ENCODE measurements at places on chromosomes 6 and 20. TPM values are rescaled to one million over a fixed set of nuclear protein-coding genes. Genes with fewer than 3 reads are reported as not detected.

- no peak for DNase-seq
Measured at GRCh38 chr6:162408826-162409535, 318.6 kb downstream of the PRKN start.

GRCh38 chr6:116096979-116097816 is 3.5 kb upstream of the NT5DC1 start:
- no peak for DNase-seq

DNA sequence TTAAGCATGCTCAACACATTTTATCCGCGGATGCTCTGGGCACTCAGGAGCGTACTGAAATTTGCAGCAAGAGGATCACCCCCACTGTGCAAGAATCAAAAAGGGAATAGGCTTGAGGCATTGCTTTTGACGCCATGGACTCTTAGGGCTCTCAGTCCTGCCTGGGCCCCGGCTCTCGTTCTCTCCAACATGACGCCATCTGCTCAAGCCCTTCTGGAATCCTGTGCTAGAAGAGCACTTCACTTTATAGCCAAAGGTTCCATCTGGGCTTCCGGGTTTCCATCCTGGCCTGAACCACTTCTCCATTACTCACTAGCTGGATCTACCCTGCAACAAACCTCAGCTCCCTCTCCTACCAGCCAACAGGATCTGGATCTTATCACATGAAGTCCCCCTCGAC is 105.3 kb downstream of the FOXF2 start:
- DNase-seq, result no peak

DNA sequence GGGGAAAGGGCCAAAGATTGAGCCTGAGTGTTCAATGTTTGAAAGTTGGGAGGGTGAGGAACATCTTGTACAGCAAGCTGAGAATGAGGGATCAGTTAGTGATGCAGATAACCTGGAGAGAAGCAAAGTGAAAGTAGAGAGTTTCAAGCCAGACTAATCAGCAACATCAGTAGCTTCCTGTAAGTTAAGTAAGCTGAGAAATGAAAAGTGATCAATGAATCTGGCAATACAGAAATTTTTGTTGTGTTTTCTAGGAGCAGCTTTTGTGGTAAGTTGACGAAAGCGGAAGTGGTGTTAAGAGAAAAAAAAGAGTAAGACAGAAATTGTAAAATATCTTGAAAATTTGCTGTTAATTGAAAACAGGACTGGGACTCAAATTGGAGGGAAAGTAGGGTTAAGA is 855.5 kb upstream of the MAP3K7 start:
- no peak for DNase-seq

GRCh38 chr20:23086056-23086566 is at the start of gene CD93:
CD93 (minus strand) TSS chr20:23086324; CDS start chr20:23086192, 132 bp downstream.
- DNase-seq, result no peak

- no peak for DNase-seq
Measured at GRCh38 chr20:41133709-41134361, 3.5 kb upstream of the PLCG1 start.

DNA sequence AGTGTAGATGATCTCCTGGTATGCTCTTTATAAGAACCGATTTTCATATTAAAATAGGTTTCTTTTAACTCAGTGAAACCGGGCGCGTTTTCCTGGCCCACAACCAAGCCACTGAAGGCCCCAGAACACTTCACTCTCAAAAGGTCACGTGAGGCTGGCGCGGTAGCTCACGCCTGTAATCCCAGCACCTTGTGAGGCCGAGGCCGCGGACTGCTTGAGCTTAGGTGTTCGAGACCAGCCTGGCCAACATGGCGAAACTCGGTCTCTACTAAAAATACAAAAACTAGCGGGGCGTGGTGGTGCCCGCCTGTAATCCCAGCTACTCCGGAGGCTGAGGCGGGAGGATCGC is 402 bp upstream of the TAF8 start:
- no peak for DNase-seq

GRCh38 chr6:15376900-15377487 is 131.1 kb downstream of the JARID2 start:
- no peak for DNase-seq

DNA sequence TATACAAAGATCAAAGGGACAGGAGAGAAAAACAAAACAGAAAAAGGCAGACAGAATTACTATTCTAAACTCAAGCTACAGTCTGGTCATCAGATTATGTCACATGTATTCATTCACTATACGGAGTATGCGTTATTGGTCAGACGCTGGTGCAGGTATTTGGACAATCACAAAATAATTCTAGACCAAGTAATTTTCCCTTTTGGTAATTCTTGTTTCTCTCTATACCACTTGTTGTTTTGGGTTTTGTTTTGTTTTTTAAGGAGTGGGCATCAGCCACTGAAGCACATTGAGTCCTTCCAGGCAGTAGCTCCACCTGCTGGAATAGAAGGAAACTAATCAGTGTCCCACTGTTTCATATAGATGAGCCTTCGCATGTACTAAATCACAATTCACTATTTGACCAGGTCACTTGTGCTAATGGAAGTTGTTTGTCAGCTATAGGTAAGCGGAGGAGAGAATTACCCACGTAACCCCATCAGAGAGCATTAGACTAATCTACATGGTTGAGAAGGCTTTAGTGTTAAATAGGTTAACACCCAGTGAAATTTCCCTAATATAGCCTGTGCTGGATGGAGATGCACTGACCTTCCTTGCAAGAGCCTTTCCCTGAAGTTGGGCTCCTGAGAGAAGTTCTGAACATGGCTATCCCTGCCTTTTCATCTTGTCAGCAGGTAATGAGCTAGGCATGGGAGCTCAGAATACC is 77.9 kb downstream of the TNFAIP3 start:
- DNase-seq, result peak; percentile 33

DNA sequence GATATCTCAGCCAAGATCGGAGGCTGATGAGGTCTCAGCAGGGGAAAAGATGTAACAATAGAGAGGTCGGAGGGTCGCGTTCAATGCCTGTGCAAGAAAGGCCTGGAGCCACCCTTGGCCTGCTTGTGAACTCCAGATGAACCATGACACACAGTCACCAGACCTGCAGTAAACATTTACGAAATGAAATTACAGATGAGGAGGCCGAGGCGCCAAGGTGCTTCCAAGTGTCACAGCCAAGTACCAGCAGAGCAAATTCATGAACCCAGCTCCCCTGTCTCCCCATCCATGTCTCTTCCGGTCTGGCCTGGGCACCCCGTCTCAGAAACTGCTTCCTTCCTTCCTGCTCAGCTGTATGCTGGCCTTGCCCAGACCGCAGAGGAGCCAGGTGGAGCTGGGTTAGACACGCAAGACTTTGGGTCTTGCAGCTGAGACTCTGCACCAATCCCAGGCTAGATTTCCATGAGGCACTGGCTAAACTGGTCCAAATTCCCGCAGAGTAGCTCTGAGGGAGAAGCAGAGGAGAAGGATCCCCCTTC is 48.1 kb downstream of the CHMP4B start:
- no peak for DNase-seq

- DNase-seq, result no peak
Measured at GRCh38 chr6:153698001-153698400, 341.0 kb upstream of the OPRM1 start.

- no peak for DNase-seq
Measured at GRCh38 chr6:55617272-55617671, 38.3 kb upstream of the HMGCLL1 start.

DNA sequence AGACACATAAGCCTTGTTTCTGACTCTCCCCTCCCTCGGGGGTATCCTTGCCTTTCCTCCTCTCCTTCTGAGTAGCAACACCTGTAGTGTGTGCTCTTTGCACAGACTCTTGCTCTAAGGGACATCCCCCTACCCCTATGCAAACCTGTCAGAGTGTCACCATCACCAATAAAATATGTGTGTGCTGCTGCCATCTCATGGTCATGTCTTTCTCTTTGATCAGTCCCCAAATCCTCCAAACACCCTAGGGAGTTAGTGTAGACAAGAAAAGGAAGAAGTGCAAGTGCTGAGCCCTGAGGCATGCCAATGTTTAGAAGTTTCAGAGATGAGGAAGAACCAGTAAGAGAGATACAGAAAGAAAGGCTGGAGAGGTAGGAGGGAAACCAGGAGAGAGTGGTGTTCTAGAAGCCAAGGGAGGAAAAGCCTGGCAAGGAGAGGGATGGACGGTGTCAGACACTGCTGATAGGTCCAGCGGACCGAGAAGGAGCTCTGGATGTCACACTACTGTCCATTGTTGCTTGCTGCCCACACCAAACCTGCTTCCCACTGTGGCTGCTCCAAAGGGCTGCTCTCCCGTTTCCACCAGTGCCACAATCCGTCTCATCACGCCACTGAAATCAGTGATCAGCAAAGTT is 16.4 kb downstream of the TRMT6 start:
- DNase-seq, result no peak

GRCh38 chr6:72864799-72865198 is 242.9 kb downstream of the KCNQ5 start:
- no peak for DNase-seq

DNA sequence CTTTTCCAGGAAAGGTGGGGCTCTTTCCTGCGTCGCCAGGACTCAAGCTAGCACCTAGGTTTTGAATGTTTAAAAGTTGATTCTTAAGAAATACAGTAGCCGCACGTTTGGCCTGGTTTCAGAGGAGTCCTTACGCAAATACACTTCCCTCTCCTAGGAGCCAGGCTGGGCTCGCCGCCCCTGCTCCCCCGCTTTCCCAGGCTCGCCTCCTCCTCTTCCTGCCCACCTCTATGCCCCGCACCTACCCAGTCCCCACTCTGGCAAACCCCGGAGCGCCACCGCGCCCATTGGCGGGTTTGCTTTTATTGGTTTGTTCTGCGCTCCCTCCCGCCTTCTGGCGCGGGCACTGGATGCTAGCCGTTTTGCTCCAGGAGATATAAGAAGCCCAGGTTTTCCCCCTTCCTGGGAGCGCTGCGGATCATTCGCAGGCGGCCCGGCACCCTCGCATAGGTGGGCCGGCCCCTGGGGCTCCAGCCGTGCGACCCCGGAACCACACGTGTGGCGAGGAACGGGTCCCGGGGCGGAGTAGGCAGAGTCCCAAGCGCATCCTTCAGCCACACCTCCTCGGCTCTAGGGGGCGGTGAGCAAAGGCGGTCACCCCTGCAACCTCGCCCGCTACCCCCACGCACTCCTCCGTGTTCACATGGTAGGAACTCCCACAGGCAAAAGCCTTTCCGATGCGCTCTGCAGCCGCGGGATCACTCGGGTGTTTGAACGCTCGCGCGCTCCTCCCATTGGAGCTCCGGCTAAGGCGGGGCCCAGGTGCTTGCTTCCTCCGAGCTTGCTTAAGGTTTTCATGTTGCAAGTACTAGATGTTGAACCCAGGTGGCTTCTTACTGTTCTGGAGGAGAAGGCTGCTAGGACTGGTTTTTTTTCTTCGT is 119.0 kb downstream of the RTN4IP1 start:
- DNase-seq, result no peak

- DNase-seq, result no peak
Measured at GRCh38 chr6:78460711-78461110, 406.6 kb upstream of the IRAK1BP1 start.

DNA sequence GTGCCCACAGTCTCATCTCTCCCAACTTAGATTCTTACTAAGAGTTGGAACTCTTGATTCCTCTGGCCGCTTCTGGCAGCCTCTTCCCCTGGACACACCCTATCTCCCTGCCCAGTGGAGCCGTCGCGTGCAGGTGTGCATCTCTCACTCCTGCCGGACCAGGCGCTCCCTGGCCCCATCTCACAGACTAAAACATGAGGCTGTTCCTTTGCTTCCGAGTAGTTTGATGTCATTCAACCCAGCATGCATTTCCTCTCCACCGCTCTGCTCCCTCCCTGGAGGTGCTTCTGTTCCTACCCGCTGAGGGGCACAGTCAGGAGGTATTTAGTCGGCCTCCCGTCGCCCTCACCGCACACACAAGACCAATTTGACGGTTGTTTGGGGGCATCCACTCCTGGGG is 228.0 kb upstream of the QKI start:
- DNase-seq, result no peak

DNA sequence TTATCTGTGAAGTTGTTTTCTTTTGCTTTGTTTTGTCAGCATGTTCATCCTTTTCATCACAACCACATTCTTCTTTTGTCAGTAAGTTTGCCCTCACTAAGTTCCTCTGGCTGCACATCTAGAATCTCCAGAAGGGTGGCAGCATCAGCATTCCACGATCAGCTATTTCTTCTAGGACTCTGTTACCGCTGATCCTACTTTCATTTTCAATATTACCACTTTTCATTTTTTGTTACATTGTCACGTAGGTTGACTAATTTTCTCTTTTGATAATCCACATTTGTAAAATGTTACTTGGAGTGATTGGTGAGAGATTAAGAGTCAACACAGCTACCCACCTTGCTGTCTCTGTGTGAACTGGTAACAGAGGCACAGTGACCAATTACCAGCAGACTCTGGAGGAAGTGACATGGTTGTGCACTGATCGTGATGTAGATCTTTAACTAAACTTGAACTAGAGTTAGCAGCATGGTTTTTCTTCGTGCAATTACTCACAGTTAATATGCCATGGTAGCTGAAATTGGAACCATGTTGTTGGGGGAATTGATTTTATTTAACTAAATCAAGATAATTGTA is 307.9 kb upstream of the SLC35B3 start:
- no peak for DNase-seq

- peak; percentile 68 for DNase-seq
Measured at GRCh38 chr6:23414051-23414445, 712.0 kb upstream of the NRSN1 start.

DNA sequence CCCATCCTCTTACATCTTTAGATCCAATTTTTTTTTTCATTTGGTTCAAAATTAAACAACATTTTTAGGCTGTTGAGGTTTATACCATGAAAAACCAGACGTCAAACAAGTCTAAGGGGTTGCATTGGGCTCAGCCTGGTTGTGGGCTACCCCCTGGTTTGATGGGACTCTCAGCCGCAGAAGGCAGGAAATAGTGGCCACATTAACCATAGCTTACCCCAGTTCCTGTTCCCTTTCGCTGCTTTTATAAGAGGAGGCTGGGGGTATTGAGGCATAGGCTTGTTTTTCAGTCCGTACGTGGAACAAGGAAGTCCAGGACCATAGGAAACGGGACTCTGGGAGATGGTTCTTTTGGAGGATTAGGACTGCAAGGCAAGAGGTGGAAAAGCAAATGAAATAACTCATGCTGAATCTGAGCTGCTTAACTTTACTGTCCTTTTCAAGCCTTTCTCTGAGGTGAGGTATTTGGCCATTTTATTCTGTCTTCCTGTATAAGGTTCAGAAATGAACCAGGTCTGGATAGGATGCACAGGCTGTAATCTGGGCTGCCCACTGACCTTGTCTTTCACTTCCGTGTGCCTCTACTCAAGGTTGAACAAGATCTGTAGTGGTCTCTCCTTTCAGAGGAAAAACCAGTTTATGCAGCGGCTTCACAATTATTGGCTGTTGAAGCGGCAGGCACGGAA is 7.7 kb downstream of the BRPF3 start:
- no peak for DNase-seq

GRCh38 chr6:142943711-142944123 is 1.3 kb downstream of the HIVEP2 start:
- no peak for DNase-seq

GRCh38 chr6:21740376-21741124 is 147.0 kb downstream of the SOX4 start:
- DNase-seq, result no peak

- no peak for DNase-seq
Measured at GRCh38 chr6:158665332-158665731, 15.5 kb downstream of the SYTL3 start.

GRCh38 chr6:151322570-151322969 is 68.8 kb downstream of the ZBTB2 start:
- DNase-seq, result no peak

DCDC2 gene
- polyA plus RNA-seq, result 128 TPM

PTCRA gene
- 0.51 TPM for polyA plus RNA-seq

MYCT1 gene
- polyA plus RNA-seq, result 17.3 TPM

RIPPLY2 gene
- not detected for polyA plus RNA-seq

OR2J3 gene
- not detected for polyA plus RNA-seq

FAM162B gene
- 8.0 TPM for polyA plus RNA-seq

ARFGEF3 gene
- polyA plus RNA-seq, result 6.4 TPM

UBE2J1 gene
- 63.4 TPM for polyA plus RNA-seq

TNNC2 gene
- not detected for polyA plus RNA-seq

SLC44A4 gene
- 45.8 TPM for polyA plus RNA-seq

MYO6 gene
- 103 TPM for polyA plus RNA-seq
